Testis (tissue), 5 donors: ENCODE measurements at places on chromosomes 12 and 14. TPM values are rescaled to one million over a fixed set of nuclear protein-coding genes. Genes with fewer than 3 reads are reported as not detected.

DNA sequence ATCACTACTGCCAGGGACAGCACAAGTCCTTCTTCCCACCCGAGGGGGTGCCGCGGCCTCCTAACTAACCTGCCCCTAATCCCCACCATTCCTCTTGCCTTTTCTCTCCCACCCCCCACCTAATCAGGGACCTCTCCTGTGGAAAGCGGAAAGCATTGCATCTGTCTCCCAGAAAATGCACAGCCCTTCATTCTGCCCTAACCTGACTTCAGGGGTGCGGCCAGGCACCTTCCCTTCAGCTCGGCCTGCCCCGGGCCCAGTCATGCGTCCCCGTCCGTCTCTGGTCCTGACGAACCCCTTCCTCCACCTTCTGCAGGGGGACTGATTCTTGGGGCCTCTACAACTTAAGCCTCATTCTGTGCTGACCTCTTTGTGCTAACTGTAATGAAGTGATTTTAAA is 43.9 kb upstream of the TRAF3 start:
- H3K27ac ChIP-seq = no peak overlapping the region
- no peak for DNase-seq
- no peak overlapping the region for H3K4me3 ChIP-seq
- no peaks in the 10 kb centered on the region for H3K36me3 ChIP-seq
- no peaks in the 10 kb centered on the region for H3K27me3 ChIP-seq
- H3K4me1 ChIP-seq = no peaks in the 10 kb centered on the region

GRCh38 chr12:19489168-19489567 is 49.9 kb downstream of the AEBP2 start:
- H3K4me1 ChIP-seq = no peaks in the 10 kb centered on the region
- DNase-seq = no peak
- no peak overlapping the region for H3K4me3 ChIP-seq
- no peaks in the 10 kb centered on the region for H3K36me3 ChIP-seq
- no peak overlapping the region for H3K27ac ChIP-seq

DNA sequence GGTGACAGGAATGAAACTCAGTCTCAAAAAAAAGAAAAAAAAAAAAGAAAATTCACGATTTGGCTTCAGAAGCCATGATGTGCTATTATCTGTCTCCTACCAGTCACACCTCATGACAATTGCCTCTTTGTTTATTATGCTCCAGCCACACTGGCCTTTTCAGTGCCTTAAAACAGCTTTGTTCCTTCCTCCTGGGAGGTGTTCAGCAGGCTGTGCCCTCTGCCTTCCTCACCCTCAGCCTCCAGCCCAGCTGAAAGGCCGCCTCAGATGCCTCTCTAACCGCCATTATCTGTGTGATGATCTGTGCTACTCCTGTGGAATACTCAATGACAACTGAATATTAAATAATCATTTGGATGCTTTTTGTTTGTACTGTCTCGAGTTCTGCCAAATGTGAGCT is 8.6 kb upstream of the ARPC3 start:
- H3K27ac ChIP-seq = no peak overlapping the region
- H3K4me1 ChIP-seq = peaks cover 4% of the 10 kb centered on the region
- DNase-seq = no peak
- H3K36me3 ChIP-seq = no peaks in the 10 kb centered on the region

DNA sequence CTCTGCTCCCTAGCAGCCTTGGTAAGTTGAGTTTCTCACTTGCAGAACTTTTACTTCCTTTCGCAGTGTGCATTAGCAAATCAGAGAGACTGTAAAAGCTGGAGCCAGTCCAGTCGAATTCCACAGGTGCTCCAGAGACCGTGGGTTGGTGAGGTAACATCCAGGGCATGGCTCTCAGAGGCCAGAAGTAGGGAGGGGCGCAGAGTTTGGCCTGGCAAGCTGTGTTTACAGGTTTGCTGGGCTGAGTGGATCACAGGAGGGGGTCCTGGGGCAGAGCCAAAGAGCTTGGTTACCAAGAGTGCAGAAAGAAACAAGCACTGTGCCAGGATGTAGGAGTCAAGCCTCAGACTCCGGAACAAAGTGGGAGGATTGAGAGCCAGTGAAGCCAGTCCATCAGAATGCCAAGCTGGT is 10.2 kb upstream of the BHLHE41 start:
- H3K27me3 ChIP-seq = no peaks in the 10 kb centered on the region
- no peak overlapping the region for H3K27ac ChIP-seq
- peak; percentile 72 for DNase-seq

Gene OR6C2
- 0.12 TPM for total RNA-seq

Gene CCDC184
- 6.9 TPM for total RNA-seq

DNA sequence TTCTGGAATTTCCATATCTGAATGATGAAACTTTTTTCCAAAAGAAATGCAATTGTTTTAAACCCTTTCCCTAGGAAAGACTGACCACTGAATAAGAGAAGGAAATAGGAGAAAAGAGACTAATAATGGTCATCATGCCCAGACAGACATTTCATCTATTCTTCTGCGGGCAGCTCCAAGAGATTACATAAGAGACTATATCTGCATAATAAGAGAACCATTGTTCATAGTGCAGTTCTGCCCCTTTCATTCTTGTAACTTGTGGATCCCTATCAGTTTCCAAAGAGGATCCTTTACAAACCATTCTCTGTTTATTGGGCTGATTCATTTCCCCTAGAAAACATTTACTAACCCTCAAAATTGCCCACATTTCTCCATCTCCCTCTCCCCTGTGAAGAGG is 197.8 kb downstream of the FSCB start:
- H3K4me3 ChIP-seq = no peak overlapping the region
- no peaks in the 10 kb centered on the region for H3K27me3 ChIP-seq
- DNase-seq = no peak
- no peaks in the 10 kb centered on the region for H3K36me3 ChIP-seq
- H3K4me1 ChIP-seq = no peaks in the 10 kb centered on the region

DNA sequence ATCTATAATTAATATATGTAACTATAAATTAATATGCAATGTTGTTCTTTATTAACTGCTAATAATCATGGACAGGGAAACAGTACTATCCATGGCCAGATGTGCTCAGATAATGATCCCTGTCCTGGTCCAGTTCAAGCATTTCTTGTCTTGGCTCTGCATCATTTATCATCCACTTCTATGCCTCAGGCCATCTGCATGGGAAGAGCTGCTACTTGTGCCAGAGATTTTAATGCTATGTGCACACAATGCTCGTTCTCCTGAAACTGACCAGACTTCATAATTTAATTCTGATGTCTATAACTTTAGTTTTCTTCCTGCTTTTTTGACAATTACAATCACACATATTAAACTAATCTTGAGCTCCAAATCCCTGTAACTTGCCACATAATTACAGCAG is 11.2 kb upstream of the TMX1 start:
- H3K27ac ChIP-seq = no peak overlapping the region
- no peaks in the 10 kb centered on the region for H3K4me1 ChIP-seq
- no peak overlapping the region for H3K4me3 ChIP-seq

- DNase-seq = no peak
- no peaks in the 10 kb centered on the region for H3K4me1 ChIP-seq
- H3K27me3 ChIP-seq = no peaks in the 10 kb centered on the region
- H3K4me3 ChIP-seq = no peak overlapping the region
- H3K36me3 ChIP-seq = no peaks in the 10 kb centered on the region
- no peak overlapping the region for H3K27ac ChIP-seq
Observed at GRCh38 chr14:81042438-81042837, 87.0 kb downstream of the TSHR start.

Gene ZNF891
- 7.2 TPM for total RNA-seq

- H3K27ac ChIP-seq = no peak overlapping the region
- H3K4me3 ChIP-seq = no peak overlapping the region
- H3K27me3 ChIP-seq = no peaks in the 10 kb centered on the region
- no peak for DNase-seq
Observed at GRCh38 chr14:21168055-21168454, 12.2 kb upstream of the OR5AU1 start.

Gene NPFF
- total RNA-seq = not detected

Gene PLEKHH1
- 49.1 TPM for total RNA-seq

Gene KRT3
- total RNA-seq = not detected

DNA sequence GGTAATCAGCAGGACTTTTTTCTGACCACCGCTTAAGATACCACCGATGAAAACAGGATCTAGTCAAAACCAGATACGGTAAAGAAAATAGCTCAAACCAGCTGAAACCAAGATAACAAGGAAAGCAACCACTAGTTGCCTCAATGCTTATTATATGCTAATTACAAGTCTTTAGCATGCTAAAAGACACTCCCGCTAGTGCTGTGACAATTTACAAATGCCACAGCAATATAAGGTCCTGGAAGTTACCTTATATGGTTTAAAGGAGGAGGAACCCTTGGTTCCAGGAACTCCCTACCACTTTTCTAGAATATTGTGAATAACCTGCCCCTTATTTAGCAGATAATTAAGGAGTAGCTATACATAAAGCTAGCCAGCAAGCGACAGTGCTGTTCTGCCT is 976.4 kb upstream of the SEL1L start:
- DNase-seq = no peak

- no peak overlapping the region for H3K4me3 ChIP-seq
- H3K27ac ChIP-seq = no peak overlapping the region
- H3K27me3 ChIP-seq = no peaks in the 10 kb centered on the region
- no peaks in the 10 kb centered on the region for H3K36me3 ChIP-seq
- no peaks in the 10 kb centered on the region for H3K4me1 ChIP-seq
Observed at GRCh38 chr12:75990189-75990912, 41.2 kb downstream of the PHLDA1 start.

Gene TAS2R7
- total RNA-seq = not detected

DNA sequence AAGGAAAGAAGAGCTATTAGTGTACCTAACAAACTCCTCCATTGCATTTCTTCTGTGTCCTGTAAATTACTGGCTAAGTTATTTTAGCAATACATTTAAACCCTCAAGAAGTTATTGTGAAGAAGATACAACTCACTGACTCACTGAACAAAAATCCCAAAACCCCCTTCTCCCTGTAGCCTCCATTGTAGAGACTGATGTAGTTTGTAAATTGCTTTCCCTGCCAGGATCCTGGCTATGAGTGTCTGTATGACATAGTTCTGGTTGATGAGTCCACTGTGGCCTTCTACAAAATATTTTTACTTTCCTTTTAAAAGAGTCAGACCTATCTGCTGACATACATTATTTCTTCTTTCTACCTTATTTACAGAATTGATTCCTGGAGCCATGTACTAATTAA is 155.6 kb downstream of the SLC6A15 start:
- no peak for DNase-seq
- no peaks in the 10 kb centered on the region for H3K27me3 ChIP-seq
- no peaks in the 10 kb centered on the region for H3K4me1 ChIP-seq
- H3K4me3 ChIP-seq = no peak overlapping the region
- H3K36me3 ChIP-seq = no peaks in the 10 kb centered on the region

Gene TAS2R9
- total RNA-seq = not detected

DNA sequence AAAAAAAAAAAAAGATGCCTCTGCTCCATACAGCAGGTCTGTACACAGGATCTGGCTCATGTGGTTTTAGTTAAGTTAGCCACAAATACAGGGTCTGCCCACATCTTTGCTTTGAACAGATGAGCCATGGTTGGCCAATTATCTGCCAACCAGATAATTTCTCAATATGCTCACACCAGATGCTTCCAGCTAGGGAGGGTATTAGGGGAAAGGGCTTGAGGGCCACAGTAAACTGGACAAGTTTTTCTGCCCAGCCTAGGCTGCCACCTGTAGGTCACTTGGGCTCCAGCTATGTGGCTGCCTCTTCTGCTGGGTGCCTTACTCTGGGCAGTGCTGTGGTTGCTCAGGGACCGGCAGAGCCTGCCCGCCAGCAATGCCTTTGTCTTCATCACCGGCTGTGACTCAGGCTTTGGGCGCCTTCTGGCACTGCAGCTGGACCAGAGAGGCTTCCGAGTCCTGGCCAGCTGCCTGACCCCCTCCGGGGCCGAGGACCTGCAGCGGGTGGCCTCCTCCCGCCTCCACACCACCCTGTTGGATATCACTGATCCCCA is 776 bp downstream of the RDH5 start:
- peak; percentile 75 for DNase-seq
- no peak overlapping the region for H3K27ac ChIP-seq
- H3K4me1 ChIP-seq = peaks cover 56% of the 10 kb centered on the region
- H3K4me3 ChIP-seq = no peak overlapping the region
- H3K36me3 ChIP-seq = no peaks in the 10 kb centered on the region

Gene MMP14
- 14.2 TPM for total RNA-seq

Gene AQP2
- 0.79 TPM for total RNA-seq

Gene RNFT2
- total RNA-seq = 9.0 TPM

DNA sequence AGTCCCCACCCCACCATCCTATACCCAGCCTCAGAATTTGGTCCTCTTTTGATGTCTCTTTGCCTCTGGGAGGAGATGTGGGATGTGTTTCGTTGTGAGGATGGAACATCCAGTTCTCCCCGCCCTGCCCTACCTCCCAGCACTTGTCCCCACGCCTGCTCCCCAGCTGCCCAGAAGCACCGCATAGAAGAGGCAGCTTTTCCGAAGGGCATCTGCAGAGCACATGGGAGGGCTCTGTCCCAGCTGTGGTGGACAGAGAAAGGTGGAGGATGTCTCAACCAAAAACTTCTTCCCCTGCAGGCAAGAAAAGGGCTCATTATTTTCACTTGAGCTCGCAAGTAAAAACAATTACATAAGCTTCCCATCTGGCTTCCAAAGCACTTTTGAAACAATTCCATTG is 302.6 kb downstream of the PCNX1 start:
- no peak for DNase-seq
- no peak overlapping the region for H3K4me3 ChIP-seq
- H3K4me1 ChIP-seq = no peaks in the 10 kb centered on the region

- H3K4me3 ChIP-seq = no peak overlapping the region
- DNase-seq = no peak
- H3K27me3 ChIP-seq = no peaks in the 10 kb centered on the region
- no peaks in the 10 kb centered on the region for H3K4me1 ChIP-seq
- no peaks in the 10 kb centered on the region for H3K36me3 ChIP-seq
- no peak overlapping the region for H3K27ac ChIP-seq
Observed at GRCh38 chr14:26522967-26523366, 74.9 kb downstream of the NOVA1 start.

DNA sequence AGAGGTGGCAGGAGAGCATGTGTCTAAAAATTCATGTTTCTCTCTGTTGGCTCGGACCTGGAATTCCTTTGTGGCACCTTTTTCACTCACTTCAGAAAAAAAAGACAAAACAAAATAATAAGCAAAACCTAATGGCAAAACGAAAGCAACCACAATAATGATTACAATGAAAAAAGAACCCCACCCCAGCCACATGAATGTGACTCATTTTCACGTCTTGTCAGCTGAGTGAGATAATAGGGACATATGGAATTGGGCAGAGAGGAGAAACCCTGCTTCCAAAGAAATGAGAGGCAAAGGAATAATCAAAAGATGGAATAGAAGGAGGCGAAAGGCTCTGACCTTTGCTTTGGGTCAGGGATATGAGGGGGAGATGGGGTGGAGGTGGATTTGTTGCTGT is 143.4 kb downstream of the SLC8A3 start:
- no peak overlapping the region for H3K27ac ChIP-seq
- H3K36me3 ChIP-seq = no peaks in the 10 kb centered on the region
- no peak for DNase-seq
- H3K4me1 ChIP-seq = no peaks in the 10 kb centered on the region
- H3K4me3 ChIP-seq = no peak overlapping the region
